ENCODE measurements at places on chromosomes 2 and 18.
A peak's percentile ranks its signal among the peaks of the same experiment; 100 is the strongest.

DNA sequence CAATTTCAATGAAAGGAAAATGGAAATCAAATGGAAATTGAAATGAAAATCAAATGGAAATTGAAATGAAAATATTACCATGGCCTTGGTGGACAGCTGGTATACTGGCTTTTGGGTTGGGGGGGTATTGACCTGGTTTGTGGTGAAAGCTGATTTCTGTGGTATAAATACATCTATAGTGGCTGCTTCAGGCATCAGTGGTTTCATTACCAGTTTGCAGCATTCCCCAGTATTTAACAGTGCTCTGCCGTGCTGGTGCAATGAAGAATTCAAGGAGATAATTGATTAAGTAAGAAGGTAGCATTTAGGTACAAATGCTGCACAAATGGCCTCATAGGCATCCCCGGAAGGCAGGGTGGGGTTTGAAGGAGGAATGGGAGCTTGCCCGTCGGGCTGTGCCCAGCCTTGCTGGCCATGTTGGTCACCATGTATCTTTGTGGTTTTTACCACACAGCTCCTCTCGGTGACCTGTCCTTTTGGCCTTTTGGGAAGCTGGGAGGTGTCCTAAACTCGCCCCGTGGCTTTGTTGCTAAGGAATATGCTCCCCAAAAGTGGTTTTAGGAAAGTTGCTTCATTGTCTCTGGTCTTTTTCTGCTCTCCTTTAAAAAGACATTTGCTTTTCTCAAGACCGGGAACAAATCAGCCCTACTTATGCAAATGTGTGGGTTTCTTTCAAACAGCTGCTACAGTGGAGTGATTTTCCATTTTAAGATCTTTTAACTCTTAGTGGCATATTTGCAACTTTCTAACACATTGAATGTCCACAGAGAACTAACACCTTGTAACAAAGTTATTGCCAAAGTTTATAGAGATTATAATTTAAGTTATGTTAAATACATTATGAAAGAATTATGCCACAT is 28.6 kb downstream of the SNTG2 start:
- no peak for DNase-seq

DNA sequence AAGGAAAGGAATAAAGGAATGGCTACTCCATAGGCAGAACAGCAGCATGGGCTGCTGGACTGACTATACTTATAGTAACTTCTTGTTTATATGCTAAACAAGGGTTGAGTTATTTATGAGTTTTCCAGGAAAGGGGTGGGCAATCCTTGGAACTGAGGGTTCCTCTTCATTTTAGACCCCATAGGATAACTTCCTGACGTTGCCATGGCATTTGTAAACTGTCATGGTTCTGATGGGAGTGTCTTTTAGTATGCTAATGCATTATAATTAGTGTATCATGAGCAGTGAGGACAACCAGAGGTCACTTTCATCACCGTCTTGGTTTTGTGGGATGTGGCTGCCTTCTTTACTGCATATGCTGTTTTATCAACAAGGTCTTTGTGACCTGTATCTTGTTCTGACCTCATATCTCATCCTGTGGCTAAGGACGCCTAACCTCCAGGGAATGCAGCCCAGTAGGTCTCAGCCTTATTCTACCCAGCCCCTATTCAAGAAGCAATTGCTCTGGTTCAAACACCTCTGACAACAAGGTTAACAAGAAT is 98.6 kb upstream of the CABLES1 start:
- DNase-seq = no peak

GRCh38 chr18:63579616-63580015 is 7.5 kb upstream of the SERPINB13 start:
- DNase-seq = no peak

DNA sequence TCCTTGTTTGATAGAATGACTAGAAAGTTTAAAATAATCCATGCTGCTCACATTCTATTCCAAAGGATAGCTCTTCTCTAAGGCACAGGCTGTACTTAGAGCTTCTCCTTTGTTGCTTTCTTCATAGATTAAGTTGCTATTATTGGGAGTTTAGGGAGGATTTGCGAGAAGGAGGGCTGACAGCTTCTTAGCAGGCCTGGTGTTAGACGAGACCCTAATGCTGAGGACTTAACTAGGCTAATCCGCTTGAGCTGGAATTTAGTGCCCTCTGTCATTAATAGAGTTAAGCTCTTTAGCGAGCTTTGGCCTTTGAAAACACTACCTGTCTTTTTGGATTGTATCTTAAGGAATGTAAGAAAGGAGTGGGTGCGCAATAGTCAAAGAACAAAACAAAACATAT is 81.3 kb downstream of the MOGAT1 start:
- no peak for DNase-seq

DNA sequence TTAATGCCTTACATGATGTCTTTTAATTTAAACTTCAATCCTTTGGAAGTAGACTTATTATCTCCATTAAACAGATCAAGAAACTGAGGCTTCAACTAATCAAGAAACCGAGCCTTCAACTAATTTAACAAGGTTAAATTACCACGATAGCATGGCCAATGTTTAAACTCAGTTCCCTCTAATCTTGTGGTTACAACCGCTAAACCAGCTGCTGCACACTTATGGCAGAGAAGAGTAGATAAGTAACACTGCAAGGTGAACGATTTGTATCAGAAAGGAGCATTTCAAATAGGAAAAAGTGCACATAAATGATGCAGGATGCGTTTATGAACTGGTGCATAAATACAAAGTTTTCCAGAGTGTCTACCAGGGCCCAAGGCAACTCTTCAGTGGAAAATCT is 144.6 kb upstream of the CAVIN2 start:
- DNase-seq = no peak

GRCh38 chr18:46566111-46566510 is 90.9 kb downstream of the LOXHD1 start:
- no peak for DNase-seq

- no peak for DNase-seq
These were observed 707 bp upstream of the SERPINB7 start for GRCh38 chr18:63774511-63774910.

DNA sequence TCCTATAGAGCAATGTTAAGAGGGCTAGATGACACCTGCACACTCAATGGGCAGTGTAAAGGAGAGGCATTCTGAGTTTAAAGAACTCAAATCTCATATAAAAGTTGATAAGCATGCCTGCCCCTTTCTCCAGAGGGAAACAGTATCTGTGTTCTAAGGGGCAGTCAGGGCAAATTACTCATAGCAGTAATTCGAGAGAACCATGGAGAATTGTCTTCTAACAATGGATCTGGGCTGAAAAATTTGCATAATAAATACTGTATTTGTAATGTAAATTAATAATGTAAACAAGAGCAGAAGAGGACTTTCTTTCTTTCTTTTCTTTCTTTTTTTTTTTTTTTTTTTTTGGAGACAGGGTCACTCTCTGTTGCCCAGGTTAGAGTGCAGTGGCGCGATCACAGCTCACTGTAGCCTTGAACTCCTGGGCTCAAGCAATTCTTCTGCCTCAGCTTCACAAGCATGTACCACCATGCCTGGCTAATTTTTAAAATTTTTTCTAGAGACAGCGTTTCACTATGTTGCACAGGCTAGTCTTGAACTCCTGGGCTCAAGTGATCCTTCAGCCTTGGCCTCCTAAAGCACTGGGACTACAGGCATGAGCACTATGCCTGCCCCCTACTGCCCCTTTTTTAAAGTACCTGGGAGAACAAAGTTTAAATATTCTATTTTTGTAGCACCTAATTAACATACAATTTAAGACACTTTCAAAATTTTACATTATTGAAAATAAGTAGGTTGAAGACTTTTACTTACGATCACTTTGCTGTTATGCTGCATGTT is 70.6 kb downstream of the OTX1 start:
- DNase-seq = no peak

GRCh38 chr2:231679908-231680284 is 28.4 kb upstream of the PTMA start:
- DNase-seq = no peak

- DNase-seq = no peak
These were observed 191.0 kb upstream of the PID1 start for GRCh38 chr2:229462112-229462511.

- no peak for DNase-seq
These were observed 56.7 kb downstream of the HNRNPLL start for GRCh38 chr2:38546064-38546463.

- no peak for DNase-seq
These were observed 154.8 kb downstream of the ZNF236 start for GRCh38 chr18:76977108-76977621.

- no peak for DNase-seq
These were observed 200.6 kb downstream of the RND3 start for GRCh38 chr2:150286730-150287362.

- no peak for DNase-seq
These were observed 50.5 kb downstream of the DDX1 start for GRCh38 chr2:15642011-15642814.

DNA sequence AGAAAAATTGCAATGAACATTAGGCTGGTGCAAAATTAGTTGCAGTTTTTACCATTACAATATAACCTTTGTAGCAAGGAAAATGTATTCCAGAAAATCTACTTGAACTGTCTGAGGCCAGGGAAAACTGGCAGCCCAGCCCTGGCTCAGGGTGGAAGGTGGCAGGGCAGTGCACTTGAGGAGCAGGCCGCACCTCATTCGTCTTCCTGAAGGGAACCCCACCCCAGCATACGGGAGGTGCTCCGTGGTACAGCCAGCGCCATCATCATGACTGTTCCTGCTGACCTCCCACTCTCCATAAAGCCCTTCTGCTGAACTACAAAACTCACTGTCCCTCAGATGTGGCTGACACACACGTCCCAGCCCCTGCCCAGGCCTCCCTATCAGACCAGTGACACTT is 65.9 kb upstream of the TFCP2L1 start:
- no peak for DNase-seq

DNA sequence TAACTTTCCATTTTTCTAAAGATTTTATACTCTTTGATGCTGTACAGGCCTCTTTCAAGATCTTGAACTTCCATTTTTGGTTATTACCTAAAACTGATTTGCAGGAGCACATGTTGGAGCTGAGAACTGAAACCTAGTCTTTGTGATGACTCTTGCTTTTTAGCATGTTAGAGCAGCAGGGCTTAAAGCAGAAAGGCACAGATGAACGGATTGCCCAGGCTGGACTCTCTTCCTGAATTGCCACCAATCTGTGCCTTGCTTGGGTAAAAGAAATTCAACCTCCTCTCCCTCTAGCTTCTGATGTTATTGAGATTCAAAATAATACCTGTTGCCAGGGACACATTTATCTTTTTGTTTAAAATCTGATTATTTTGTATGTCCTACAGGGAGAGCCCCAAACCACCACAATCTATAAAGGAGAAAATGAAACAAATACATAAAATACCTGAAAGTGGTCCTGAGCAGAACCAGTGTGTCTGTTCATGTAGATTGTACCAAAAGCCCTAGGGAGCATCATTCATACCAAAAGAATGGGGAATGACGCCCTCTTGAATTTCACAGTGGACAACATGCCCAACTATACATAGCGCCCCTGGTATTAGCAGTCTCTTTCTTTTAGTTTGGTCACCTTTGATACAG is 277.0 kb upstream of the MAP2 start:
- no peak for DNase-seq

DNA sequence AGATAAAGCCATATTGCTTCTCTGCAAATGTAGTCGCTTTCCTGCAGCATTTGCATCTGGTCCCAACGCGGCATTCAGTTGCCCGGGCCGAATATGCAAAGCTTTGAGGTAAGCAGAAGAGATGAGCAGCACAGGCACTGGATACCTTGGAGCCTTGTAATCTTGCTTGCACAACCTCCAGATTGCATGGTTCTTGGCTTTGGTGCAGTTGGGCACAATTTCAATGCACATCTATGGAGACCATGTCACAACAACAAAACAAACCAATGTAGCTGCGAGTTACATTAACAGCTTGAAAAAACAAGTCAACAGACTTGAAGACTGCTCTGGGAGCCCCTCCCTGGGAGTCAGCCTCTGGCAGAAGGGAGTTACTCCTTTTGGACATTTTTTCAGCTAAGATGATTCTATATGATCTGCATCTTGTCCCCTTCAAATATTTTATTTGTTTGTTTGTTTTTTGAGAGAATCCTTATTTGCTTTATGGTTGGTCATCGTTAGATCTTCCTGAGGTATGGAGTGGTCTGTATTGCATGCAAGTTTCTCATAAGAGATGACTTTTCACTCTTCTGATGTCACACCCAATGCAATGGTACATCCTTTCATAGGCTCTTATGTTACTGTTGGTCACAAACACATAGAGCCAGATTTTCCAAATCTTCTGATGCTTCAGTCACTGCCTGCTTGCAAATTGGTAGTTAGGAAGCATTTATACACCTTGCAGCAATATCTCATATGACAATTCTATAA is 113.5 kb downstream of the EFEMP1 start:
- DNase-seq = no peak

DNA sequence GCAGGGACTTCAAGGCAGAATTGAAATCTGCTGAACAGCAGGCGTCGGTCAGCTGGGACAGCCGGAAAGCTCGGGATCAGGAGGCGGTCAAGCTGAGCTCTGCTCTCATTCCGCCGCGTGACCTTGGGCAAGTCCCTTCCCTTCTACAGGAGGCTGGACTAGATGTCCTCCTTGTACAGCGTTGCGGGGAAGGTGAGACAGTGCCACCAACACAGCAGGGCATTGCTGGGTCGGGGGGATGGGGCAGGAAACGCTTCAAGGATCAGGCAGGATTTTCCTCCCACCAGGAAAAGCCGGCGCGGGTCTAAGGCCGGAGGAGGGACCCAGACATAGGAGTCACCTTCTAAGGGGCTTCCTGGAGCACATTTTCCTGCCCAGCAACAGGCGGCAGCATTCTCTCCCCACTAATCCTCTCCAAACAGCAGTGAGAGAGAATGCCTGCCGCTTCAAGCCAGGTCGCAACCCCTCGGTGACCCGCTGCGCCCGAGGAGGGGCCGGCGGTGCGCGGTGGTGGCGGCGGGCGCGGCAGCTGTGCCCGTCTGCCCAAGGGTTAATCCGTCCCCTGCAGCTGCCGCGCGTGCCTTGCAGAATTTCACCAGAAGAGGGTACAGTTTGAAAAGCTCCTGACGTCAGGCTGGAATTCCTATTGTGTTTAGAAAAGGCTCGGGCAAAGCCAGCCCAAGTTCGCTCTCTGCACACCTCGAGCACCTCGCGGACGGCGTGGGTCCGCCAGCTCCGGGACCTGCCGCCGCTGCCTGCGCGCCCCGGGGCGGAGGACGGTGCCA is at the start of gene KCNF1:
Gene KCNF1 (plus strand): TSS at position 644 of the 785 bp plus-strand sequence. CDS start 493 bp downstream, outside the sequence.
- peak; percentile 15 for DNase-seq

GRCh38 chr2:15641530-15641982 is 49.9 kb downstream of the DDX1 start:
- no peak for DNase-seq

DNA sequence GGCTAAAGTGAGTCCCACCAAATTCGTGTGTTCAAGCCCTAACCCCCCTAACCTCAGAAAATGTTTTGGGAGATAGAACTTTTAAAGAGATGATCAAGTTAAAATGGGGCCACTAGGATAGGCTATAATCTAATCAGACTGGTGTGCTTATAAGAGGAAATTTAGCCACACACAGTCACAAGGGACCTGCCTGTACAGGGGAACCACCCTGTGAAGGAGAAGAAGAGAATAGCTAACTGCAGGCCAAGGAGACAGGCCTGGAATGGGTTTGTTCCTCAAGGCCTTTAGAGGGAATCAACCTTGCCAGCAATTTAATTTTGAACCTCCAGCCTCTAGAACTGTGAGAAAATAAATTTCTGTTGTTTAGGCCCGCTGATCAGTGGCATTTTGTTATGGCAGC is 36.0 kb upstream of the TANK start:
- no peak for DNase-seq

GRCh38 chr2:209091056-209091455 is 332.8 kb upstream of the MAP2 start:
- DNase-seq = no peak

GRCh38 chr2:1451422-1451821 is 38.2 kb downstream of the TPO start:
- no peak for DNase-seq

All from activated CD4-positive, alpha-beta T cell treated with anti-CD3 and anti-CD28 coated beads for 48 hours (primary cell).